ENCODE measurements at places on chromosomes 1 and 21. TPM values are rescaled to one million over a fixed set of nuclear protein-coding genes. Genes with fewer than 3 reads are reported as not detected.
A peak's percentile ranks its signal among the peaks of the same experiment; 100 is the strongest.

The AMY2B gene
- 60.2 TPM for total RNA-seq

The SPRR1A gene
- not detected for total RNA-seq

The TMEM51 gene
- total RNA-seq: 10.4 TPM

The ATP13A2 gene
- 20.3 TPM for total RNA-seq

GRCh38 chr1:71080739-71081696 lies at the start of gene ZRANB2:
Gene ZRANB2, minus strand, starts transcription at chr1:71081035. Its CDS starts 40 bp downstream, at chr1:71080995.
- peak; percentile 96 for DNase-seq

DNA sequence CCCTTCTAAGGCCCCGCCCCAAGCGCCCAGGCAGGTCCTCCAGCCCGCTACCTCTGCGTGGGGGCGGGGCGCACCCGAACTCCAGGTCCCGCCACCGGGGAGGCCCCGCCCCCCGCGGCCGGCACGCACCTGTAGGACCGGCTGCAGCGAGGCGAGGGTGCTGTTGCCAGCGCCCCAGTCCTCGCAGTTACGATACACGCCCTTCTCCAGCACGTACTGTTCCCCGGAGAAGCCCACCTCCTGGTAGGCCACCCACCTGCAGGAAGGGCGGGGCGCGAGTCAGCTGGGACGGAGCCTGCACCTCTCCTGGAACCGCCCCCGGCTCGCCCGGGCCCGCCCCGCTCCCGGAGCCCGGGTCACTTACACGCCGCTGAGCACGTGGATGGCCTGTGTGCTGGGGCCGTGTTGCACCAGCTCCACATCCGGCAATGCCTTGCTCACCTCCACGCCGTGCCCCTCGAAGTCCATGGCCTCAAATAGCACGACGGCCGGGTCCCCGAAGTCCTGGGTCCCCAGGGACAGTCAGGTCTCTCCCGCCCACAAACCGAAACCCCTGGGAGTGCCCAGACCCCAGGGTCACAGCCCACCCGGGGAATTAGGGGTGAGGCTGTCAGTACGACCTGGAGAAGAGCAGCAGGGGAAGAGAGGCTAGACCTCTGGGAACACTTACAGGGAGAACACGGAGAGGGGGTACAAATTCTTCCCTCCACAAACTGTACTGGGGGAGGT lies 17.3 kb downstream of the CRYBG2 start:
- DNase-seq: no peak

- DNase-seq: no peak
Observed at GRCh38 chr1:181669246-181669645, 185.9 kb downstream of the CACNA1E start.

- DNase-seq: no peak
Observed at GRCh38 chr1:209885403-209886218, 52.4 kb upstream of the SYT14 start.

- no peak for DNase-seq
Observed at GRCh38 chr1:241485145-241485544, 34.4 kb downstream of the FH start.

DNA sequence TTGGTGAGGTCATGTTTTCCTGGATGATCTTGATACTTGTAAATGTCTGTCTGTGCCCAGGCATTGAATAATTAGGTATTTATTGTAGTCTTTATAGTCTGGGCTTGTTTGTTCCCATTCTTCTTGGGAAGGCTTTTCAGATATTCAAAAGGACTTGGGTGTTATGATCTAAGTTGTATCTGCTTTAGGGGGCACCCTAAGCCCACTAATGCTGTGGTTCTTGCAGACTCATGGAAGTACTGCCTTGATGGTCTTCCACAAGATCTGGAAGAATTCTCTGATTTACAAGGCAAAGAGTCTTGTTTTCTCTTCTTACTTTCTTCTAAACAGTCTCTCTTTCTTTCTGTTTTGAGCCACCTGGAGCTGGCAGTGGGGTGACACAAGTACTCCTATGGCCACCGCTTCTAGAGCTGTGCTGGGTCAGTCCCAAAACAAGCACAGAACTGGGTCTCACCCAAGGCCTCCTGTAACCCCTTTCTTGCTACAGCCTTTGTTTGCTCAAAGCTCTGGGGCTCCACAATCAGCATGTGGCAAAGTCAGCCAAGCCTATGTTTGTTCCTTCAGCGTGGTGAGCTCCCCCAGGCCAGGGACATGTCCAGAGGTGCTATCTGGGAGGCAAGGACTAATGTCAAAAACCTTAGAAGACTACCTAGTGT lies 12.6 kb downstream of the VN1R5 start:
- DNase-seq: no peak

DNA sequence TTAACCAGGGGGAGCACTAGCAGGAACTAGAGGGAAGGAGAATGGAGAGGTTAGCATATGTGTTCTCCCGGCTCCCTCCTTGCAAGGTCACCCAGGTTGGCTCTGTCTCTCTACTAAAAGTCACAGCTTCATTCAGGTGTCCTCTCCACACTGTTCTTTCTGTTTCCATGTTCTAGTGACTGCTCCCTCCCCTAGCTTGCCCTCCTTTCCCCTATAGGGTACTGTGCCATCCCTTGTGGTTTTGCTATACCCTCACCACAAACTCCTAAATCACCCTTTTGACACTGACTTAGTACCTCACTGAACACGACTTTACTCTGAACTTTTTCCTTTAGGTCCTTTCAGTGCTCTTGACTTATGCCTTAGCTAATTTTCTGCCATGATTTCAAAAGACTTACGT lies 389.3 kb downstream of the ST6GALNAC3 start:
- no peak for DNase-seq

- DNase-seq: no peak
Observed at GRCh38 chr21:37128076-37128475, 55.0 kb downstream of the TTC3 start.

GRCh38 chr1:203028067-203028783 lies 1.9 kb downstream of the PPFIA4 start:
- peak; percentile 78 for DNase-seq

All from esophagus muscularis mucosa (tissue), 4 donors.